ENCODE measurements at places on chromosomes 4 and X.

DNA sequence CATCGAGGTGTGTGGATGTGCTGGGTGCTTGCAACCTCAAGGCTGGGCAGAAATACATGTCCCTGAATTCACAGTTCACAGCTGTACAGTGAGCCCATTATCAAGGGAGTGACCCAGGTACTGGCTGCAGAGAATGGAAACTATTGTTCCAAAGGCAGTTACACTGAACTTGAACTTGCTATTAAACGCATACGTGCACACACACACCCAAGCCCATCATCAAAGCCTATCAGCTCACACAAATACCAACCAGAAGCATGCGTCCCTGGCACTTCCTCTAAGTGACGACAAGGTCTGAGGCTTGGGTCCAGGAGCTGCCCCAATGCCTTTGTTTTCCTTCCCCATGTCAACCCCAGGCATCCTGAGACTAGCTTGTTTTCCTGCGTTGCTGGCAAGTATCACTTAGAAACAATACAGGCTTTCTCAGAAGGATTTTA lies 88.6 kb downstream of the IRF2 start:
- peak; percentile 19 for DNase-seq

- no peak for DNase-seq
These were observed 6.9 kb upstream of the NSD2 start for GRCh38 chr4:1864076-1865008.

GRCh38 chrX:67587946-67588624 lies 44.3 kb downstream of the AR start:
- no peak for DNase-seq

GRCh38 chr4:88859191-88859812 lies 161.7 kb upstream of the NAP1L5 start:
- DNase-seq: no peak

DNA sequence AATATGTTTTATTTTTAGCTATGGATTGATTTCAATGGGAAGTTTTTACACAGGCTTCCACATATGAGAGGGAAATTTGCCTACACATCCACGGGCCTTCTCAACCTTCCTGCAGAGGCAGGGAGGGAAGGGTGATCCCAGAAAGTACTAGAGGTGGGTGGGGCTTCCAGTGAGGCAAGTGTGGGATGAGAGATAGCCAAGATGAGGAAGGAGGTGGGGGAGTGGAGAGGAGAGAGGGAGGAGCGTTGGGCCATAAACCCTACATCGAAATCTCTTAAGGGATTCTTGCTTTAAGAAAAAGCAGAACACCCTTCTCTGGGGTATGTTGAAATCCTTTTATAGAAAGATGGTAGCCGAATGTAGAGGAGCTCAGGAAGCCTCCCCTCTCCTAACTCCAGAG lies 19.0 kb downstream of the NKX6-1 start:
- DNase-seq: no peak

DNA sequence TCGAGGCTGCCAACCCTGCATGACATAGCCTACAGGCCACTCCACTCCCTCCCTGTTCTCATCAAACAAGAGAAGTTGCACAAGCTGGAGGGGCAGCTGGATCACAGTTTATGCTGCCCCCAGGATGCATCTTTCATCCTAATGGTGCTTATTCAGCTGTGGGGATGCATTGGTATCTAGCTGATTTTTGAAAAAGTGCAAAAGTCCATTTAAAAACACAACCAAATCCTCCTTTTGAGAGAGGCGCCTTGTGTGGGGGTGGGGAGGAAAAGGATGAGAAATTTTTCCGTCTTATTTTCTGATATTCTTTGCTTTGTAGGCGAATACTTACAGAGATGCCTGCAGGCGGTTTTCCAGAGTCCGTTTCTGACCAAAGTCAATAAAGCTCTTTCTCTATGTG lies 276.4 kb upstream of the BOD1L1 start:
- DNase-seq: no peak

- DNase-seq: no peak
These were observed 4.4 kb upstream of the PRKX start for GRCh38 chrX:3717742-3718420.
